ENCODE measurements at places on chromosomes 12 and 14.

GRCh38 chr14:89544636-89545301, 127.7 kb upstream of the FOXN3 start:
- DNase-seq: no peak

- no peak for DNase-seq
These were observed 43.7 kb upstream of the RNU6-8 start for GRCh38 chr14:32246751-32247150.

GRCh38 chr12:65162609-65163008, 6.8 kb upstream of the LEMD3 start:
- DNase-seq: no peak

DNA sequence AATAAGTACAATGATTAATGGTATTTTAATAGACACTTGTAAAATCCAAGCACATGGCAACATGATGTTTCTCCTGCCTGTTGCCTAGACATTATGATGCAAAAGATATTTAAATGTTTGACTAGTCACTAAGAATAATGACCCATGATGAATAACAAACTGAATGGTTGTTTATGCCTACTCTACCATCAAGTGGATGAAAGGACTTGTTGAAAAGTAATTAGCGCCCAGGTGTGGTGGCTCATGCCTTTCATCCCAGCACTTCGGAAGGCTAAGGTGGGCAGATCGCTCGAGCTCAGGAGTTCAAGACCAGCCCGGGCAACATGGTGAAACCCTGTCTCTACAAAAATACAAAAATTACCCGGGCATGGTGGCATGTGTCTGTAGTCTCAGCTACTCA, 30.7 kb downstream of the KIF21A start:
- DNase-seq: no peak

- DNase-seq: no peak
These were observed 8.9 kb downstream of the FUT8 start for GRCh38 chr14:65421201-65421981.

DNA sequence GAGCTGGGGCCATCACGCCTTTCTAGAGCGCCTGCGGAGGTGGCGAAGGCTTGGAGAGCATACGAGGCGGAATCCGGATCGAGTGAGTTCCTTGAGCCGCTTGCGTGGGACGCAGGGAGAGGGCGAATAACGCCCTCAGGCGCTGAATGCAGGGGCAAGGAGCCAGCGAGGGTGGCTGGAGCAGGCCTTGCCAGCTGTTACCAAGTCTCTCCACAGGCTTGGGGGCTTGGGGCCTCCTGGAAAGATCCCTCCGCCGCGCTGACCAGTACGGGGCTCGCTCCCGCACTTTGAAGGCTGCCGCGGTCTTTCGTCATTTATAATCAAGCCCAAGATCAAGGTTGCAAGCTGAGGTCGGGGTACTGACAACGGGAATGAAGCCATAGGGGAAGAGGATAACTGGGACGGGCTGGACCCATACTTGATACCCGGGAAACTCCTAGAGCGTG, 1.2 kb downstream of the FLRT2 start:
- no peak for DNase-seq

GRCh38 chr14:100786131-100786530, 39.8 kb upstream of the MEG3 start:
- DNase-seq: no peak

- DNase-seq: peak; percentile 86
These were observed 5.9 kb upstream of the BAZ2A start for GRCh38 chr12:56635806-56636674.

GRCh38 chr14:35519986-35520385, 14.0 kb upstream of the INSM2 start:
- DNase-seq: no peak

DNA sequence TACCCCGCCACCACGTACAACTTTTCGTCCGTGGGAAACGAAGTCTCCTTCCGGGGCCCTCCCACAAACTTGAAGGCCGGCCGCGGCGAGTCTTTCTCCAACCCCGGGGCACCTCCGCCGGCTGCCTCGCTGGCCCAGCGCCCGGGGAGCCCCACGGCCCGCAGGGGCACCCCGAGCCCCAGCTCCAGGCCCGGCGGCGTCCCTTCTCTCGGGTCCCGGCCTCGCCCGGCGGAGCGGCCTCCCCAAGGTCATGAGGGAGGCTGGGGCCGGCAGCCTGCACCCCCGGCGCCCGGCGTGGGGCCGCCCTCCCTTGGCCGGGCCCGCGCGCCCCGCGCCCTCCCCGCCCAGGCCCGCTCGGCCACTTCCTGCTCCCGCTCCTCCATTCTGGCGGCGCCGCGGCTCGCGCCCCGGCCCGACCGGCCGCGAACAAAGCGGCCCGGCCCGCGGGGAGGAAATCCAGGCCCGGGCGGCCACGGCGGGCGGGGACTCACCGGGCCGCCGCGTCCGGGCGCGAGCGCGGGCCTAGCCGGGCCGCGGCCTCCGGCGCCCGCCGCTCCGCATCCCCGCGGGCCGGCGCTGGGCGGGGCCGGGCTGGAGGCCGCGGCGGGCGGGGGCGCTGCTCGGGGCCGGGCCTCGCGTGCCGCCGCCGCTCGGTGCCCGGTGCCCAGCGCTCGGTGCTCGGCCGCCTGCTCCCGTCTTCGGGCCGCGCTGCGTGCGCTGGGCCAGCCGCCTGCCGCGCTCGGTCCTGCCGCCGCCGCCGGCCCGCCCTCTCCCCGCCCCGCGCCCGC, at the start of gene AKT1:
TSS of gene AKT1 (minus strand) at position 756 of the 788 bp plus-strand sequence. CDS start 3,105 bp downstream, outside the sequence.
- no peak for DNase-seq

DNA sequence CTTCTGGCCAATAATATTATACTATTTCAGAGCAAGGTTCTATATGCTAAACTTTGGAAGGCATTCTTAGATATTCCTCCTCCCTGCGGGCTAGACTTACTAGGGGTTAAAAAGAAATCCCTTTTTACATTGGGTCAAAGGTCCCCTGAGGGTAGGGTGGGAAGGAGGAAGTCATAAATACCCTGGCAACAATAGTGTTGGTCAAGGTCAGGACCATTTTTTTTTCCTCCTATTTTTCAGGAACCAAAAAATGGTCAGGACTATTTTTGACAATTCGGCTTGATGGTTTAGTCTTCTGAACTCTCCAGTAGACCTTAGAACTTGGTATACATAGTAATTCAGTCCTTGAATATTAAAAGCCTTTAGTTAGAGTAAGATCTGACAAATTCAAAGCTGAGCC, 4.5 kb upstream of the NANOG start:
- no peak for DNase-seq

- no peak for DNase-seq
These were observed 18.3 kb downstream of the SDS start for GRCh38 chr12:113385282-113385882.

DNA sequence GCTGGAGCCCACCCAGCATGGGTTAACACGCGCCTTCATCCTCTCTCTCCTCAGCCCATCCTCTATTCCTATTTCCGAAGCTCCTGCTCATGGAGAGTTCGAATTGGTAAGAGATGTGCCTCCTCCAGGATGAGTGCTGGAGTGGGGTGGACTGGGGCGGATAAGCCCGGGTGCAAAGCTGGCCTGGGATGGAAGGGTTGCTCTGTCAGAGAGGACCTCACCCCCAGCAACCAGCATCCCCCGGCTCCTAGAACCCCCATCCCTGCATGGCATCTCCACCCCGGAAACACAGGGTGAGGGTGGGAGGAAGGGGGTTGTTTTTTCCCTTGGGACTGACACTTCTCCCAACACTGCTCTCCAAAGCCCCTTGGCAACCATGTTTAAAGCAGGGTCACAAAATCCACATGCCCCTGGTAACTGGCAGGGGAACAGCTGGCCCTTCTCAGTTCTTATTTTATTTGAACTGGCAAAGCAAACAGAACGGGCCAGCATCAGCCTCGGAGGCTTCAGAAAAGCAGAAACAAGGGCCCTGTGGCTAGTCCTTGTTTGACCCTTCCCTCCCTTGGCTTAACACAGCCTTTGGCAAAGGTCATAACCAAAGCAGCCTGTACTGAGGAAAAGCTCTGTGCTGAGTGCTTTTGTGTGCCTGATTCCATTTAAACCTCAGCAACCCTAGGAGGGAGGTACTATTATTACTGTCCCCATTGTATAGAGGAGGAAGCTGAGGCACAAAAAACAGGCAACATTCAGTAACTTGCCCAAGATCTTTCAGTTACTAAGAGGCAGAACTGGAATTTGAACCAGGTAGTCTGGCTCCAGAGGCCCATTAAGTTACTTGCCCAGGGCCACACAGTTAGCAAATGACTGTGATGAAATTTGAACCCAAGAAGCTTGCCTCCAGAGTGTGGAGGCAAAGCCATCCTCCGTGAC, 4.2 kb downstream of the GSTZ1 start:
- DNase-seq: no peak

GRCh38 chr12:41304526-41304925, 116.4 kb downstream of the PDZRN4 start:
- no peak for DNase-seq

DNA sequence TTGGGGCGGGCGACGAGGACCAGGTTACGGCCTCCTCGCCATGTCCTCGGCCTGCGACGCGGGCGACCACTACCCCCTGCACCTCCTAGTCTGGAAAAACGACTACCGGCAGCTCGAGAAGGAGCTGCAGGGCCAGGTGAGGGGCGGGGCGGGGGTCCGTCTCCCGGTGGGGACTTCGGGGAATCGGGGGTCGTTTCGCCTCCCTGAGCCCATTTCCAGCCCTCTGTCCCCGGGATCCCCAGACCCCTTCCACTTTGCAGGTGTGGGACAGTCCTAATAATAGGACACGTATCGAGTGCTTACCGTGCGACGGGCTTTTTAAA, 380 bp downstream of the ANKRD13A start:
- no peak for DNase-seq

- no peak for DNase-seq
These were observed 174.3 kb downstream of the FOXN3 start for GRCh38 chr14:89242652-89243279.

- DNase-seq: no peak
These were observed 9.7 kb upstream of the KRT81 start for GRCh38 chr12:52300796-52301691.

DNA sequence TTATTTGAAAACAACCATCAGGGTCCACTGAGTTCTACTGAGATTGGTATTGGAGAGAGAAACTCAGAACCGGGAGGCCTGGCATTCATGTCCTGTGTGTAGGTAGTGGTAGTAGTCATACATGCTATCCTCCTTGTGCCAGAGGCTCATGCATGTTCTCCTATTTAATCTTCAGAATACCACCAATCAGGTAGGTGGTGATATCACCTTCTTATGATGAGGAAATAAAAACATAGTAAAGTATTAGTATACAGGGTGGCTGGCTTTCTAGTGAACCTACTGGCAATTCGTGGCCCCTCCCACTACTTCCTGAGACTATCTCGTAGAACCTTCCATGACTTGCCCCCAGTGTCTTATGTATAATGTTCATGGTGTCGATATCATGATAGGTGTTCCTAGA, 40.5 kb upstream of the EID3 start:
- DNase-seq: no peak

- no peak for DNase-seq
These were observed 1023.0 kb upstream of the ATXN7L3B start for GRCh38 chr12:73514672-73515071.

GRCh38 chr14:30064454-30064853, 136.8 kb upstream of the PRKD1 start:
- DNase-seq: no peak

GRCh38 chr12:112239881-112240280, 114.5 kb downstream of the TRAFD1 start:
- no peak for DNase-seq

- no peak for DNase-seq
These were observed 6.3 kb upstream of the CD4 start for GRCh38 chr12:6782850-6783566.

GRCh38 chr14:68011406-68012028, 191.9 kb downstream of the RAD51B start:
- DNase-seq: no peak

- no peak for DNase-seq
These were observed 591.5 kb downstream of the TRHDE start for GRCh38 chr12:72863671-72864070.

- DNase-seq: no peak
These were observed 8.8 kb downstream of the GALNT16 start for GRCh38 chr14:69268763-69269162.

GRCh38 chr12:40226705-40227104, 1.9 kb downstream of the LRRK2 start:
- no peak for DNase-seq

GRCh38 chr14:21796916-21797315, 123.3 kb upstream of the OR4E1 start:
- peak; percentile 9 for DNase-seq

GRCh38 chr12:27274706-27275105, 30.6 kb downstream of the STK38L start:
- DNase-seq: no peak

DNA sequence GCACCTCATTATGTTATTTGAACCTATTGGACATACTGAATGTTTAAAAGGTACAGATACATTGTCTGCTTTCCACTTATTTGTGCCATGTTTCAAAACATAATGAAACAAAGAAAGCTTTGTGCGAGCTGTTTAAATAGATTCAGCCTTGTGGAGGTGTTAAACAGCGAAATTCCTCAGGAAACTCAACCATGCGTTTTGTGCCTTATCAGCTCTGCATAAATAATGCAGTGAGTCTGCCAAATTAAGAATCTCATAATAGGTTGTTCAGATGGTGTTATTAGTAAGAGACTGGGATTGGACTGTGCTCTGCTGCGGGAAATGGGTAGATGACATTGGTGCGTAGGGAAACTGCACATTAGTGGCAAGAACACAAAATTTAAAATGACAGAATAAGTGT, 163.7 kb upstream of the CLEC14A start:
- no peak for DNase-seq

DNA sequence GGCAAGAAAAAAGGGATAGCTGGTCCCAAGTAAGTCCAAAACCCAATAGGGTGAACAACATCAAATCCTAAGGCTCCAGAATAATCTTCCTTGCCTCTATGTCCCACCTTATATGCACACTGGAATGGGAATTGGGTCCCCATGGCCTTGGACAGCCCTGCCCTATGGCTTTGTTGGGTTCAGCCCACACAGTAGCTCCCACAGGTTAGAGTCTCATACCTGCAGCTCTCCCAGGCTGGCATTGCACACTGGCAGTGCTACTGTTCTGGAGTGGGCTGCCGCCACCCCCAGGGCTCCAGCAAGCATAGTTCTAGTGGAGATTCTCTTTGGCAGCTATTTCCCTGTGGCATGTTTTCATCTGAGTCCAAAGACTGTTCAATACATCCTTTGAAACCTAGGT, 352.4 kb upstream of the CLEC14A start:
- DNase-seq: no peak

GRCh38 chr14:70170976-70171375, 17.8 kb downstream of the SLC8A3 start:
- DNase-seq: no peak
